ENCODE measurements at places on chromosomes 4 and X.

GRCh38 chr4:147754037-147754445 is 22.2 kb downstream of the ARHGAP10 start:
- DNase-seq: no peak

DNA sequence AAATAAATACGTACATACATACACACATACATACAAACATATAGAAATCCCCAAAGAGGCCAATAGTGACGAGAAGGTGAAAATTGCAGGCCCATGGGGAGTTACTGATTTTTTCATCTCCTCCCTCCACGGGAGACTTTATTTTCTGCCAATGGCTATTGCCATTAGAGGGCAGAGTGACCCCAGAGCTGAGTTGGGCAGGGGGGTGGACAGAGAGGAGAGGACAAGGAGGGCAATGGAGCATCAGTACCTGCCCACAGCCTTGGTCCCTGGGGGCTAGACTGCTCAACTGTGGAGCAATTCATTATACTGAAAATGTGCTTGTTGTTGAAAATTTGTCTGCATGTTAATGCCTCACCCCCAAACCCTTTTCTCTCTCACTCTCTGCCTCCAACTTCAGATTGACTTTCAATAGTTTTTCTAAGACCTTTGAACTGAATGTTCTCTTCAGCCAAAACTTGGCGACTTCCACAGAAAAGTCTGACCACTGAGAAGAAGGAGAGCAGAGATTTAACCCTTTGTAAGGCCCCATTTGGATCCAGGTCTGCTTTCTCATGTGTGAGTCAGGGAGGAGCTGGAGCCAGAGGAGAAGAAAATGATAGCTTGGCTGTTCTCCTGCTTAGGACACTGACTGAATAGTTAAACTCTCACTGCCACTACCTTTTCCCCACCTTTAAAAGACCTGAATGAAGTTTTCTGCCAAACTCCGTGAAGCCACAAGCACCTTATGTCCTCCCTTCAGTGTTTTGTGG is 180.7 kb downstream of the AR start:
- DNase-seq: no peak

DNA sequence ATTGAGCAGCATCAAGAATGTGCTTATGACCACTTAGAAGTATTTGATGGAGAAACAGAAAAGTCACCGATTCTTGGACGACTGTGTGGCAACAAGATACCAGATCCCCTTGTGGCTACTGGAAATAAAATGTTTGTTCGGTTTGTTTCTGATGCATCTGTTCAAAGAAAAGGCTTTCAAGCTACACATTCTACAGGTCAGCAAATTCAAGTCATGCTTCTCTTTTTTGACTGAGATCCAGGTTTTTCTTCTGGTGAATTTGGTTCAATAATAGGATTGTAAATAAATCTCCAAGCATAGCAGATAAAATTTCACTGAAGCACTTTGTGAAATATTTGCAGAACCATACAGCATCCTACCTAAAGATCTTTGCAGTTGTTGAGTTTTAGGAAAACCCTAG is 218.1 kb downstream of the TLL1 start:
- no peak for DNase-seq

- DNase-seq: no peak
Observed at GRCh38 chrX:12149670-12150407, 11.6 kb downstream of the FRMPD4 start.
